Activated CD8-positive, alpha-beta T cell treated with anti-CD3 and anti-CD28 coated beads, Interleukin-2, amount 10 ng/mL, durations not matched to agents 7 days and 5 days (primary cell): ENCODE measurements at places on chromosomes 1 and 21. TPM values are rescaled to one million over a fixed set of nuclear protein-coding genes. Genes with fewer than 3 reads are reported as not detected.

DNA sequence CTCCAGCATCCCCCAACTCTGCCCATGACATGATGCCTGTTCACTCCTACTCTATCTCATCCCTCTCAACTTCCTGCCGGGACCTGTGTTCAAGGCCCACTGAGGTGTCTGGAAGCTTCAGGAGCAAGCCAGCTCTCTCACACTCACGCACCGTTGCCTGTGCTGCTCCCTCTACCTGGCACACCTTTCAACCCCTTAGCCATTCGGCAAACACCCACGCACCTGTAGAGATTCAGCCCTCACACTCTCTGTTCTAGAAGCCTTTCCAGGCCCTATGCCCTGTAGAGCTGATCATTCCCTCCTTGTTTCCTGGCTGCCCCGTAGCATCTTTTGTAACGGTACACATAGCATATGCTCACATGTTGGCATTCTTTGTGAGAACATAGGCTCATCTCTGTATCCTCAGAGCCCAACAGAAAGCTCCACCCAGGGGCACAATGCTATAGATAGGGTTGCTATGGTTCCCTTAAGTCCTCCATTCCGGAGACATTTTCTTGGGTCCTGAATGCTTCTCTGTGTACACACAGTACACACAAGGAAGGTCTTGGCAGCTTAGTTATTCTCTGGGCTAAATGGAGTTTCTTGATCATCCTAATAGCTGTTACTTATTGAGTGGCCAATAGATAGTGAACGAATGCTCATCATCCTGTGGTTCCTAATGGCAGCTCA, 1.3 kb downstream of the C8B start:
- H3K36me3 ChIP-seq, result no peaks in the 10 kb centered on the region
- H3K4me1 ChIP-seq, result no peaks in the 10 kb centered on the region
- no peak overlapping the region for H3K27ac ChIP-seq
- H3K4me3 ChIP-seq, result no peak overlapping the region
- DNase-seq, result no peak

- DNase-seq, result peak; percentile 67
- H3K27me3 ChIP-seq, result no peaks in the 10 kb centered on the region
- H3K4me1 ChIP-seq, result peaks cover 44% of the 10 kb centered on the region
Observed at GRCh38 chr1:206809504-206810084, 37.3 kb upstream of the IL10 start.

- no peaks in the 10 kb centered on the region for H3K36me3 ChIP-seq
- peak; percentile 49 for DNase-seq
- peaks cover 8% of the 10 kb centered on the region for H3K4me1 ChIP-seq
- peak overlapping the region; percentile 55 for H3K4me3 ChIP-seq
- H3K27ac ChIP-seq, result no peak overlapping the region
- H3K27me3 ChIP-seq, result no peaks in the 10 kb centered on the region
Observed at GRCh38 chr1:230753586-230754251, 6.5 kb downstream of the CAPN9 start.

GRCh38 chr1:245773344-245773743, 618.6 kb downstream of the KIF26B start:
- no peaks in the 10 kb centered on the region for H3K4me1 ChIP-seq
- H3K27ac ChIP-seq, result no peak overlapping the region
- H3K27me3 ChIP-seq, result no peaks in the 10 kb centered on the region
- no peak overlapping the region for H3K4me3 ChIP-seq

Gene TCHH
- total RNA-seq, result not detected
